ENCODE measurements at places on chromosomes 12 and 14.

DNA sequence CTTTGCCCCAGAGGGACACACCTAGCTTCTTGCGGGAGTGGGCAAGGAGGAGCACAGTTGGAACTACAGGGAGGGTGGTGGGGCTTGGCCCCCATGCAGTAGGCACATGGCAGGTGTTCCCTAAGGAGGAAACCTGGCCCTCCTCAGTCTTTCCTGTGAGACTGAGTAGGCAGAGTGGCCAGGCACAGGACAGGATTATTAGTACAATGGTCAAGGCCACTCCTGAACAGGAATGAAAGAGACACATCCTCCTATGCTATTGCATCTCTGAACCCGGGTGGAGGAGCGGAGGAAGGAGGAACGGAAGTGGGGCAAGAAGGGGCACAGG lies 846 bp downstream of the MYO1A start:
- no peak for DNase-seq

- DNase-seq, result no peak
Measured at GRCh38 chr12:9363145-9363544, 154.9 kb upstream of the PZP start.

DNA sequence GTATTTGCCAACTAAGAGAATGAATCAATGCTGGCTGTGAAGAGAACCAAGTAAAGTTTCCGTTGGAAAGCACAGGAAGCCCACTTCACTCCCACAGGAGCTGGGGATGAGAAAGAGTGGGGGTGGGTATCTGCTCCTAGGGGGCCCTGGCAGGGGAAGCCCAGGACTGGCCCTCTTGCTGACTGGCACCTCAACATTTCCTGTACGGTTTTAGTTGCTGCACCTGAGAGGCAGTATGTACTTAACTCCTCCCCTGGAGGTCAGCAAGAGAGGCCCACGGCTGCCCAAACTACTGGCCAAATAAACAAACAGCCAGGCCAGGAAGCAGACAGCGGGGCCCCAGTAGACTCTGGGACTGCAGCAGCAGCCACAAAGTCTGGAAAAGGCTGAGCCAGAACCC lies 33.8 kb upstream of the VWF start:
- DNase-seq, result no peak

- DNase-seq, result no peak
Measured at GRCh38 chr12:2097617-2098016, 44.8 kb downstream of the CACNA1C start.
